ENCODE measurements at places on chromosomes 3 and 15. TPM values are rescaled to one million over a fixed set of nuclear protein-coding genes. Genes with fewer than 3 reads are reported as not detected.

Gene PAK2
- total RNA-seq = 98.9 TPM

Gene SKOR1
- 0.15 TPM for total RNA-seq

Gene GPR62
- 0.15 TPM for total RNA-seq

Gene GOLGA8K
- total RNA-seq = 3.8 TPM

Gene FILIP1L
- 29.2 TPM for total RNA-seq

Gene DLG1
- total RNA-seq = 66.0 TPM
